OCI-LY7 (cell line): ENCODE measurements at places on chromosomes 1 and 21. TPM values are rescaled to one million over a fixed set of nuclear protein-coding genes. Genes with fewer than 3 reads are reported as not detected.

DNA sequence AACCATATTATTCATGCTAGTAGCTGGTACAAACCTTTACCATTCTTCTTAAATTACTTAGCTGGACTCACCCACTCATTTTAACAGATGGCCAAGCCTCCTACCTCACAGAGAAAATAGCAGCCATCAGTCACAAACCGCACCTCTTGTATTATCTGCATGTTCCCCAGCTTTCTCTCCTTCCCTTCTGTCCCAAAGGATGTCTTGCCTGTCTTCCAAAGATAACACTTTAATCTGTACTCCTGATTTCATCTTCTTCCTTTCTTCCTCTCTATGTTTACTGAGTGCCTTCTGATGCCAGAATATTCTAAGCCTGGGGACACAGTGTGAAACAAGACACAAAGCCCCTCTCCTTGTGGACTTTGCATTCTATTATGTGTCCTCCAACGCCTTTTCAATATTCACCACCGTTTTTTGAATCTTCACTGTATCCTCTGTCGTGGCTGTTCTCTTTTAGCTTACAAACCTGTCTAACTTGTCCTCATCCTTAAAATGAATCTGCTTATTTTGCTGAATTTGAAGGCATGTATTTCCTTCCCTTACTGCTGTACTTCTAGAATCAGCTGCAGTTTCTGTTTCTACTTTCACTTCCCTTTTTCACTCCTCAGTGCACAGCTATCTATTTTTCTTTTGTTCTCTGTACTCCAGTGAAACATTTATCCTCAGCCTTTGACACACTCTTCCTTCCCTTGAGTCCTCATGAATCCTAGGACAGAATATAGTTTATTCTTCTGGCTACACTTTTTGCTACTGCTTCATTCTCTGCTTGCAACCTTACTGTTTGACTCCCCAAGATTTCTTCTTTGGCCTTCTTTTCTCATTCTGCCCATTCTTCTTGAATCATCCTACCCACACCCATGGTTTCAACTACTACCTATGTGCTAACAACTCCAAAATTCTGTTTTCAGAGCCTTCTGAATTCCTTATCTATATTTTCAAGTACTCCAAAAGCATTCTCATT is 216.9 kb upstream of the SAMSN1 start:
- peak; percentile 88 for DNase-seq

DNA sequence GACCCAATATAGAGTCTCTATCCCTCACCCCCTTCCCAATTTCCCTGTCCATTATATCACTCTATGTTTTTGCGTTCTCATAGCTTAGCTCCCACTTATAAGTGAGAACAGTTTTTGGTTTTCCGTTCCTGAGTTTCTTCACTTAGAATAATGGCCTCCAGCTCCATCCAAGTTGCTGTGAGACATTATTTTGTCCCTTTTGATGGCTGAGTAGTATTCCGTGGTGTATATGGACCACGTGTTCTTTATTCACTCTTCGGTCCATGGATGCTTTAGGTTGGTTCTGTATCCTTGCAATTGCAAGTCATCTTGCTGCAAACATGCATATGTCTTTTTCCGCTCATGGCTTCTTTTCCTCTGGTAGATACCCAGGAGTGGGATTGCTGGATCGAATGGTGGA is 54.3 kb downstream of the AGPAT3 start:
- no peak for DNase-seq

DNA sequence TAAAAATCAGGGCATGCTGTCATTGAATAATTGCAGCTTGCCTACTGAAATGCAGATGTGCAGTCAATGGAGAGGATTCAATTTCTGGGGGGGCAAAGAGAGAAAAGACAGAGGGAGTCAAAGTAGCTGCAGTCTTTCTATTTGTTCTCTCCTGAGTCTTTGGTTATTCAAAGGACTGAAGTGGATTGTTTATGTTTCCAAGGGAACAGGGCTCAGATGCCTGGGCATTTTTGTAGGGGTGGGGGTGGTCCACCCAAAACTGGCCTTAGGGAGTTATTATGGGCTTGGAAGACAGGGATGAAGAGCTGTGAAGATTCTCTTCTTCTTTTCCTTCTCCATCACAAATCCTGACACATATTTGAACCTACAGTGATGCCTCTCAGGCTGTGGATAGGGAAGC is 408.8 kb upstream of the DAB1 start:
- no peak for DNase-seq

- DNase-seq: peak; percentile 11
Measured at GRCh38 chr1:181141431-181141910, 53.0 kb downstream of the IER5 start.

The MATN1 gene
- total RNA-seq: 0.42 TPM in 1 of 2 replicates, not detected in the other

The TMIGD3 gene
- not detected in 2 replicates for total RNA-seq

The CCDC185 gene
- total RNA-seq: not detected in 2 replicates
